ENCODE measurements at places on chromosomes 2 and 18. TPM values are rescaled to one million over a fixed set of nuclear protein-coding genes. Genes with fewer than 3 reads are reported as not detected.

GRCh38 chr2:168613551-168613950, 157.5 kb downstream of the CERS6 start:
- H3K36me3 ChIP-seq, result no peaks in the 10 kb centered on the region
- no peak overlapping the region for H3K4me3 ChIP-seq
- H3K27me3 ChIP-seq, result no peaks in the 10 kb centered on the region
- H3K4me1 ChIP-seq, result no peaks in the 10 kb centered on the region

LYPD1 gene
- total RNA-seq, result 0.37 TPM

CXCR1 gene
- total RNA-seq, result 0.60 TPM

TPO gene
- not detected for total RNA-seq

HOXD11 gene
- not detected for total RNA-seq

MAPK4 gene
- total RNA-seq, result 1.4 TPM

DNA sequence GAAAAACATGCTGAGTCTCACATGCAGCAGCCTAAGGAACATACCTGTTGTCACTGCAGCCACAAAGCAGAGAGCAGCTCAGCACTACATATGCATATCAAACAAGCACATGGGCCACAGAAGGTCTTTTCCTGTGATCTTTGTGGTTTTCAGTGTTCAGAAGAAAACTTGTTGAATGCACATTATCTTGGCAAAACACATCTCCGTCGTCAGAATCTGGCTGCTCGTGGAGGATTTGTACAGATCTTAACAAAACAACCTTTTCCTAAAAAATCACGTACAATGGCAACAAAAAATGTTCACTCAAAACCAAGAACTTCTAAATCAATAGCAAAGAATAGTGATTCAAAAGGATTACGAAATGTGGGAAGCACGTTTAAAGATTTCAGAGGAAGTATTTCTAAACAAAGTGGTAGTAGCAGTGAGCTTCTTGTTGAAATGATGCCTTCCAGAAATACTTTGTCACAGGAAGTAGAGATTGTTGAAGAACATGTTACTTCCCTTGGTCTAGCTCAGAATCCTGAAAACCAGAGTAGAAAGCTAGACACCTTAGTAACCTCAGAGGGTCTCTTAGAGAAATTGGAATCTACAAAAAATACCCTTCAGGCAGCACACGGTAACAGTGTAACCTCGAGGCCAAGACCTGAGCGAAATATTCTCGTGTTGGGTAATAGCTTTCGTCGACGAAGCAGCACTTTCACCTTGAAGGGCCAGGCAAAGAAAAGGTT, 34.1 kb downstream of the ZNF407 start:
- no peaks in the 10 kb centered on the region for H3K27me3 ChIP-seq
- H3K27ac ChIP-seq, result no peak overlapping the region
- DNase-seq, result no peak
- H3K36me3 ChIP-seq, result no peaks in the 10 kb centered on the region

DNA sequence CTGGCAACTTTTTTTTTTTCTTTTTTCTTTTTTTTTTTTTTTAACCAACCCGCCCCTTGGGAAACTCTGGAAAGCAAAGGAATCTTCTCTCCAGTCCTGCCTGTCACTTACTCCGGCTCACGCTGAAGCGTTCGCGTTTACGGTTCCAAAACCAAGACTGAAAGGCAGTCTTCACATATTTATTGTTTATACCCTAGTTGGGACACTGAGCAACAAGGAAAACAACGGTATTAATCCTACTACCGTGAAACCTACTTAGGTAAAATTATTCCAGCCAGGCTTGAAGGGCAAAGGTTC, 125.4 kb downstream of the OSBPL1A start:
- H3K27ac ChIP-seq, result peak overlapping the region; percentile 93
- no peaks in the 10 kb centered on the region for H3K36me3 ChIP-seq
- no peaks in the 10 kb centered on the region for H3K4me1 ChIP-seq
- H3K27me3 ChIP-seq, result no peaks in the 10 kb centered on the region
- H3K4me3 ChIP-seq, result peak overlapping the region; percentile 81

- no peak for DNase-seq
- no peaks in the 10 kb centered on the region for H3K4me1 ChIP-seq
- no peak overlapping the region for H3K27ac ChIP-seq
- no peak overlapping the region for H3K4me3 ChIP-seq
- H3K27me3 ChIP-seq, result no peaks in the 10 kb centered on the region
Measured at GRCh38 chr2:223433461-223433860, 168.7 kb downstream of the SCG2 start.

- H3K4me1 ChIP-seq, result no peaks in the 10 kb centered on the region
- H3K27me3 ChIP-seq, result no peaks in the 10 kb centered on the region
- no peak overlapping the region for H3K4me3 ChIP-seq
- no peak for DNase-seq
- H3K36me3 ChIP-seq, result no peaks in the 10 kb centered on the region
Measured at GRCh38 chr2:177078855-177079254, 133.7 kb upstream of the HNRNPA3 start.

RNF125 gene
- total RNA-seq, result 6.5 TPM

NEU2 gene
- not detected for total RNA-seq

IGFBP2 gene
- total RNA-seq, result 276 TPM

DNA sequence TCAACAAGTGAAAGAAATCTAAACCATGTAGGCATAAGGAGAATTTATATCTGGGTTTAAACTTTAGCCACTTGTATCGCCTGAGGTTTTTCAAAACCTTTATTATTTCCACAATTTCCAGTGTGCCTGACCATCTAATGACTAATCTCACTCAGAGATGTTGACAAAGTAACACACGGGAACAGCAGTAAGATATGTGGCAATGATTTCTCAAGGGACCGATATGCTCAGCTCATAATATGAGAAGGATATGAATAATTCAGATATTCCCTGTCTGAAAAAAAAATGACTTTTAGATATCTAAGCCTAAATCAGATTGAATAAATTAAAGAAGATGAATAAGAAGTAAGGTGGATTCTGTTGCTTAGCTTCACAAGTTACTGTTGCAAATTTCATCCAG, 43.5 kb downstream of the TMEM163 start:
- no peaks in the 10 kb centered on the region for H3K36me3 ChIP-seq
- DNase-seq, result no peak
- no peaks in the 10 kb centered on the region for H3K27me3 ChIP-seq

DNA sequence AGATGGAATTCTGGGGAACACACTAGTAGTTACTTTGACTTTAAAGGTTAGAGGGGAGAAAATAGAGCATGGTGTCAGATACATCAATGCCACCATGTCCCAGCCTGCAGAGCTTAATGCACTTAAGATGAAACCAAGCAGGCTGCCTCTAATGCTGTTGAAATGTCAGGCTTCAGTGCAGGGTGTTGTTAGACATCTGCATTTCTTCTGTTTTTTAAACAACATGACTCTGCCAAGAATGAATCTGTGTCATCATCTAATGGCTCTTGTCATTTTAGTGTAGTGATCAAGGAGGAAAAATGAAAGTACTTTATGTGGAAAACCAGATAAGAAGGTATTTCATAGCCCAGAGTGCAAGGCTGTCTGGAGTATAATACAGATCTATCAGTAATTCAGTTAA, 29.9 kb downstream of the LYPD1 start:
- no peak overlapping the region for H3K4me3 ChIP-seq
- peaks cover 16% of the 10 kb centered on the region for H3K4me1 ChIP-seq
- no peaks in the 10 kb centered on the region for H3K27me3 ChIP-seq
- DNase-seq, result no peak
- H3K27ac ChIP-seq, result no peak overlapping the region

Measured in right lobe of liver (tissue), 6 donors.